ENCODE measurements at places on chromosomes 7 and 10.

DNA sequence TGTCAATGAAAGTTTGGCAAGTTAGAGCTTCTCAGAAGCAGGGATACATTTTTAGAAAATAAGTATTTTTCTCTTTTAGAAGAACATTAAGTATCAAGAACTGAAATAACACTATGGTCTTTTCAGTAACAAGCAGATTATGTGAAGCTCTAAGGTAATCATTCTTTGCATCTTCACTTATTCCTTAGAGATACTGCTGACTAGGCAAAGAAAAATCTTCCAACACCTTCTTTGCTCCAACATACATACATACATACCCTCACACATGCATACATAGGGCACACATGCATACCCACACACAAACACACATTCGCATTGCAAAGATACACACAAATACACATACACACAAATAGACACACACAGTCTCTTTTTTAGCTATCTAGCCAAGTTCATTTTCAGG, 37.8 kb upstream of the CACNB2 start:
- DNase-seq: no peak

DNA sequence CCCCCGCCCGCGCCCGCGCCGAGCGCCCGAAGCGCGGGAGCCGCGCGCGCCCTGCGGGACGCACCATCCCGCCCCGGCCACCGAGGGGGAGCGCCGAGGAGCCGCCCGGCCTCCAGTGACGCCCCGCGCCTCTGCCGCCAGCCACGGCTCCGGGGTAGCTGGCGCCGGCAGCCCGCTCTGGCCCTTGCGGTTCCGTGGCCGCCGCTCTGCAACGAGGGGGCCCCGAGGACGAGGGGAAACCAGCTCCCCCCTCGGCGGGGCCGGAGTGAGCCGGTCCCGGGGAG, at the start of gene PAXIP1:
Gene PAXIP1, minus strand, starts transcription at position 33 of the 284 bp plus-strand sequence. CDS start 195 bp downstream, outside the sequence.
- DNase-seq: no peak

DNA sequence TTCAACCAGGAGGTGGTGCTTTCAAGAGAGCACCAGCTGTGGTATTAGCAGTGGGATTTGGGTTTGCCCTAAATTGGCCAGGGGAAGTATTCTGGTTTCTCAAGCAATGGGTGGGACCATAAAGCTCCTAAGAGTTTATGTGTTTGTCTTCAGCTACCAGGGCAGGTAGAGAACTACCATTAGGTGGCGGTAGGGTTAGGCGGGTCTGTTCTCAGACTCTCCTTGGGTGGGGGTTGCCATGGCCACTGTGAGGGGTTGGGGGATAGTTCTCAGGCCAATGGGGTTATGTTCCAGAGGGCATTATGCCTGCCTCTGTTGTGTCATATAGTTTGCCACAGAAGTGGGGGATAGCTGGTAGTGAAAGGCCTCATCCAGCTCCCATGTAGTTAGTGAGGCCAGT, 47.7 kb upstream of the BICC1 start:
- DNase-seq: no peak

- no peak for DNase-seq
Observed at GRCh38 chr10:74488907-74489306, 337.5 kb upstream of the KAT6B start.

DNA sequence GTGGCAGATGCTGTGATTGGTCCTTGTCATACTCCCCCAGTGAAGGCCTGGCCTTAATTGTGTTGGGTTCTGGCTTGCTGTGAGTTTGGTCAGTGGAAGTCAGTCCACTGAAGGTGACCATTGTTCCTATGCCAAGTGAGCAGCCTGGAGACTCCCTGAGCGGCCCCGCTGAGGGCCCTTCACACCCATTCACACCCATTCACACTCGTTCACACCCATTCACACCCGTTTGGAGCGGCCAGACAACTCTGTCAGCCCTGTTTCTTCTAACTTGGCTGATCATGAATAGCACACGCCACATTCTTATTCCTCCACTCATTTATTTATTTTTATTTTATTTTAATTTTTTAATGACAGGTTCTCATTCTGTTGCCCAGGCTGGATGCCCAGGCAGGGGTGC, 61.5 kb downstream of the C10orf120 start:
- no peak for DNase-seq

DNA sequence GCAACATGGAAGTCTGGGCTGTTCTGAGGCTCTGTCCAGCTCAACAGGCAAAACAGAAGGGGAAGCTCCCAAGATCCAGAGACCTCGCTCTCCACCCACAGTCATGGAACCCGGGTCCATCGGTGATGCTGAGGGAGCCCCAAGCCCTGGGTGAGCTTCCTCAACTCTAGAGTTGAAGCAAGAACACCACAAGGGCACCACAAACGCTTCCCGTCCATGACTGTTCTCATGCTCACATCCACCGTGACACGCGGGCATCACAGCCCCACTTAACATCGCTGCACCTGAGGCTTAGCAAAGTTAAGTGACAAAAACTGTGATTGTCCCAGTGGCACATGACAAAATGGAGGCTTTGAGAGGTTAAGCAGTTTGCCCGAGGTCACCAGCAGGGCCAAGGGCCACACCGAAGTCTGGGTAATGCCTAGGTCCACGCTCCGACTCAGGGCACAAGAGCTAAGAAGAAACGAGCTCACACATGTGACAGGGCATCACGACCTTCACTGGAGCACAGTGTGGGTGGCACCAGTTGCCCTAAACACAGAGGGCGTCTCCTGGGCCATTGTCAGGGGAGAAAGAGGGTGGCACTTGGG, 110.6 kb downstream of the OAT start:
- DNase-seq: no peak

DNA sequence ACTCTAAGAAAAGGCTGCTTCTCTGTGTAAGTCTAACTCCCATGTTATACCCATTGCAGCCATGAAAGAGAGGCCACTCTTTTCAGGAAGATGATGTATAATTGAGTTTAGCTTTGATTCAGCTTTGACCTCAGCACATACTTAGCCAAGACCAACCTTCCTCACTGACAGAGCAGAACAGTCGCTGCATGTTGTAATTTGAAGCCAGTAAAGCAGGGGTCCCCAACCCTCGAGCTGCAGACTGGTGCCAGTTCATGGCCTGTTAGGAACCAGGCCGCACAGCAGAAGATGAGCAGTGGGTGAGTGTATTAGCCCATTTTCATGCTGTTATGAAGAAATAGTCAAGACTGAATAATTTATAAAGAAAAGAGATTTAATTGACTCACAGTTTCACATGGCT, 223.9 kb downstream of the GPR158 start:
- no peak for DNase-seq

DNA sequence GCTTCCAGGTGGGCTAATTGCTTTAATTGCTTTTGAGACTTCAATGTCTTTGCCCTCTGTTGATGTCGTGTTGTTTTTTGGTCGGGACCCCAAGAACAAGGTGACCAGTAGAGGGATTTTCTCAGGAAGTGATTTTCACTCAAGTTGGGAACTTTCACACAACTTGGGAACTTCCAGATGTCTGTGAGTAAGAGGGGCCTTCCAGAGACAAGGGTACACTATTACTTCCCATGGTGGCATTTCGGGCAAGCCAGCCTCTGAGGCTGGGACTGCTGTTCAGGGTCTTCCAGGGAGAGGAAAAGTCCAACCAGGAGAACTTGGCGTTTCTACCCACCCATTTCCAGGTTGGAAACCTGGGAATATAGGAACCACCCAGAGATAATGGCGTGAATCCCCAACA, 170.0 kb upstream of the CDCA7L start:
- DNase-seq: no peak

DNA sequence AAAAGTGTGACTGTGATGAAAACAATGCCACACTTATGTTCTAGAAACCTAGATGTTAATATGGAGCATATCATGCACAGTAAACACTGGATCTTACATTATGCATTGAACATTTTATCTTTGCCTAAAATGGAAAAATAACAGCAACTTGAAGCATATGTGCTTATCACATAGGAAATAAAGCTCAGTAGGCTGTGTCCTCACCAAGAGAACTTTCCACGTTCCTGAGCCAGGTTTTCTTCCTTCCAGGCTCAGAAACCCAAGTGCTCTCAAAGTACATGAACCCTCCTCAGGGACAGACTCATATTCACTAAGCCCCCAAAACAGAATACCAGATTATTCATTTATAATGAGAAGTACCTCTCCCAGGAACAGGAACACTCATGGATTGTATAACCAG, 79.4 kb upstream of the PRKAR2B start:
- no peak for DNase-seq

DNA sequence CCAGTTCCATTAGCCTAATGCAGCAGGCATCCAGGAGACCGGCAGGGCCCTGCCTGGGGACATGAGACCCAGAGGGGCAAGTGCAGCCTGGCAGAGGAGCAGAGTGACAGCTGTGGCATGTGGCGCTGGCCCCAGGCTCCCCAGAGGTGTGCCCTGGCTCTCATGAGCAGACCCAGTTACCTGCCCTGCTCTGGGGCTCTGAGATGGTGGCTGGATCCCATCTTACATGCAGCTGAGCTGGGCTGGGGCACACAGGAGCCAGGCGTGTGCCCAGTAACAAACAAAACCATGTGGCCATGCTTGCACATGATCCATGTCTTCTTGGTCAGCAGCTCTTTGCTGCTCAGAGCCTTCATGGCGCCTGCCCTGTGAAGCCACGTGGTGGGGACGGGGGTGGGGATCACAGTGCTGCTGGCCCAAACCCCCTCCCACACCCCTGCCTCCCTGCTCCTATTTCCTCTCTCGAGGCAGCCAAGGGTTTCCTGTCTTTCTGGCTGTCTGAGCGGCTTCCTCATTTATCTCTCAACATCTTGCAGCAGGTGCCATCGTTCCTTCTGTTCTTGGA, 40.3 kb upstream of the GTF2I start:
- no peak for DNase-seq

- no peak for DNase-seq
Observed at GRCh38 chr7:157442993-157443831, 106.4 kb downstream of the DNAJB6 start.

DNA sequence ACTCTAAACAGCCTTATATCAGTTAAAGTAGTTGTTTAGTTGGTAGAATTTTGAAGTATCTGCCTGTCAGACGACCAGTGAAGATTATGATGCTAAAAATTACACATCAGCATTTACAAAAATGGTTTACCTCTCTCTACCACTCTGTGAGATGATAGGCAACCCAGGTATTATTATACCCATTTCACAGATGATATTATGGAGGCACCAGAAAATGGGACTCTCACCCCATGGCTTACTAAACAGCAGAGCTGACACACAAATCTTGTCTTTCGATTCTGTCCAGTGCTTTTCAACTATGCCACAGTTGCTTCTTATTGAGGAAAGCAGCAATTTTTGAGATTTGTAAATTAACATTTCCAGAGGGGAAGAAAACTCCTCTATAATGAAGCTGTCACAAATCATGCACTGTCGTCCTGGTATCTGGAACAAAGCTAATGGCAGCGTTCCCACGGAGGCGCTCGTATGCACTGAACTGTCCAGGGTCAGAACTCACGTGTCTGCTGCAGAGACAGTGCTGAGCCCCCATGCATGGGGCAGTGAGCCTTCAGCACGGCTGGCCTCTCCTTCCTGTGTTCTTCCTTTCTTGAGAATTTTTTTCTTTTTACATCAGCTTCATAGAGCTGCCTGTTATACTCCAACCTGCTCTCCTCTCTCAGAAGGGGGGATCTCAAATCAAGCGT, 381.1 kb downstream of the SDK1 start:
- no peak for DNase-seq

DNA sequence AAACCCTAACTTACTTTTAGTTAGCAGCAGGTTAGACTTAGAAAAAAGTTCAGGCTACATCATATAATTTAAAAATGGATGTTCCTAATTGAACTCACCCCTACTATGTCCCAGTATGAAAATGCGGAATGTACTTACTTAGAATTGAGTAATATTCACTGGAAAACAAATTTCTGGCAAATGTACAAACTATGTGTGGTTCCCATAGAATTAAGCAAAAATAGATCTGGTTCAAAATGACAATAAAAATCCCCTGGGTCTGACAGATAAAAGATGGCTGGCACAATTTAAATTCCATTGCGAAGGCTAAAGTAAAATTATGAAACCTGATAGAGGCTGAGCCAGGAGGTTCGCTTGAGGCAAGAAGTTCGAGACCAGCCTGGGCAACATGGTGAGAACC, 42.4 kb upstream of the PRKAR2B start:
- no peak for DNase-seq

DNA sequence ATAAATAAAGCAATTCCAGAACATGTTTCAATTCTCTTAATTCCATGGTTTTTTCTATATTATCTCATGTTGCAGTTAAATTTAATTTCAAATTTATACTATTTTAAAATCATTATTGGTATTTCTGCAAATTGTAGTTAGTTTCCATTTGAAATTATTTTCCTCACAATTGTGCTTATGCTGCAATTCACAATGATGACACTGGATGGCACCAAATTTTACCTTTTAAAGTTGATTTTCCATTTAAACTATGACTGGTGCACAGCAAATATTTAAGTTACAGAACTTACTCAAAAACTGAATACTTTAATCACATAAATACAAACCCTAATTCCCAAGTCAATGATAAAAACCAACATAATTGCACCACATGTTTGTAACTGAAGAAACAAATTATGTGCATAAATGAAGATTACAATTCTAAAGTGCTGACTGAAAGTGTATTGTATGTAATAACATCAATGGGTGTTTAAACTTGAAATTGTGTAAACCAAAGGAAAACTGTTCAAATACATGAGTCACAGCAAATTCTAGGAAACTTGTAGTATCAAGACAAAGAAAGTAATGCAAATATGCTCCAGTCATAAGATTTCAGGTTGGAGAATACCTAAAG, 75.3 kb upstream of the AASS start:
- DNase-seq: peak; percentile 46

- DNase-seq: no peak
Observed at GRCh38 chr7:73556208-73557107, 1.0 kb downstream of the BCL7B start.

- DNase-seq: no peak
Observed at GRCh38 chr10:8766899-8767298, 712.4 kb downstream of the GATA3 start.

DNA sequence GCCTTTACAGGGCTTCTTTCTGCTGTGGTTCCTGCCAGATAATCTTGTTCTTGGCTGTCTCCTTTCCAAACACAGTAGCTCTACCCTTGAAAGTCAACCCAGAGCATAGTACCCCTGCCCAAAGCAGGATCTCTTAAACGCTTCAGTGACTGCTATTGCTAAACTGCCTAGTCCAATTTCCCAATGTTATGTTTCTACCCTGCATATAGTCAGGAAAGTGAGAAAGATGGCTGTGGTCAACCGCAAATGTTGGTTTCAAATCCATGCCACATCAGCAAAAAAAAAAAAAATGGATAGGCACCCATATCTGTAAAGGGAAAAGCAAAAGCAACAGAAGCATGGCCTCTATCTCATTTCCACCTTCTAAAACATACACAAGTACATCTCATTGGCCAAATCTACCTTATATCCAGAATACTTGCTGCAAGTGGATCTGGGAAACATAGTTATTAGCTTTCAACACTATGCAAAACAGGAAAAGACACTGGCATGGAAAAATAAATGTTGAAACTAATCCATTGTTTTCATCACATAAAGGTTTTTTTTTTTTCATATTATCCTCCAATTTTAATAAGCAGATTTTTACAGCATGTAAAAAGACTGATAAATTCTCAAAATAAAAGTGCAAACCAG, 59.8 kb downstream of the DNAJC1 start:
- DNase-seq: no peak

DNA sequence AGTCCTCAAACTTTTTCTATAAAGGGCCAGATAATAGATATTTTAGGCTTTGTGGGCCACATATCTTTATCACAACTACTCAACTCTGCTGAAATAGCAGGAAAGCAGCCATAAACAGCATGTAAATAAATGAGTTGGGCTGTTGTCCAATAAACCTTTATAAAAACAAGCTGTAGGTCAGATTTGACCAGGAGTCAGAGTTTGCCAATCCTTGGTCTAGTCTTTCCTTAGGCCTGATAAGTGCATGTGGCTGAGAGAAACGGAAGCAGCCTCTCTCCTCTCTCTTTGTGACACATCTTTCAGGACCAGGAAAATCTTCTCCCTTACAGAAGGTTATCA, 724.5 kb downstream of the GRID1 start:
- no peak for DNase-seq

- no peak for DNase-seq
Observed at GRCh38 chr7:92840316-92840715, 3.9 kb upstream of the CDK6 start.

Data from fibroblast of lung (primary cell).